ENCODE measurements at places on chromosomes 4 and X. TPM values are rescaled to one million over a fixed set of nuclear protein-coding genes. Genes with fewer than 3 reads are reported as not detected.

DNA sequence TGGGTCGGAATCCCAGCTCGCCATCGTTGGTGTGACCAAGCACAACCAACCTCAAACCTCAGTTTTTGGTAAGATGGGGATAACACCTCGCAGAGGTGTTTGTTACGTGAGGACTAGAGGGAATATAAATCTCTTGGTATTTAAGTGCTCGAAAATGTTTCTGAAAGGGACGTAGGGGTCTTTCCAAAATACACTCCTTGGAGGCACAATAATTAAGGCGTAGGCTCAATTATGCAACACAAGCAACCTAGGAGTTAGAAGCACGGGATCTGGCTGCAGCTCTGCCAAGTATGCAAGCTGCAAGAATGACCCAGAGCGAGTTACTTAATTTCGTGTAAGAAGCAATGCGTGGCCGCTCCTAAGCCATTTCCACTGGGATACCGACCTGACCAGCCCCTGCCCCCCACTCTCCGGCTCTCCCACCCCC is 552 bp downstream of the ADH5 start:
- DNase-seq = peak; percentile 76

DNA sequence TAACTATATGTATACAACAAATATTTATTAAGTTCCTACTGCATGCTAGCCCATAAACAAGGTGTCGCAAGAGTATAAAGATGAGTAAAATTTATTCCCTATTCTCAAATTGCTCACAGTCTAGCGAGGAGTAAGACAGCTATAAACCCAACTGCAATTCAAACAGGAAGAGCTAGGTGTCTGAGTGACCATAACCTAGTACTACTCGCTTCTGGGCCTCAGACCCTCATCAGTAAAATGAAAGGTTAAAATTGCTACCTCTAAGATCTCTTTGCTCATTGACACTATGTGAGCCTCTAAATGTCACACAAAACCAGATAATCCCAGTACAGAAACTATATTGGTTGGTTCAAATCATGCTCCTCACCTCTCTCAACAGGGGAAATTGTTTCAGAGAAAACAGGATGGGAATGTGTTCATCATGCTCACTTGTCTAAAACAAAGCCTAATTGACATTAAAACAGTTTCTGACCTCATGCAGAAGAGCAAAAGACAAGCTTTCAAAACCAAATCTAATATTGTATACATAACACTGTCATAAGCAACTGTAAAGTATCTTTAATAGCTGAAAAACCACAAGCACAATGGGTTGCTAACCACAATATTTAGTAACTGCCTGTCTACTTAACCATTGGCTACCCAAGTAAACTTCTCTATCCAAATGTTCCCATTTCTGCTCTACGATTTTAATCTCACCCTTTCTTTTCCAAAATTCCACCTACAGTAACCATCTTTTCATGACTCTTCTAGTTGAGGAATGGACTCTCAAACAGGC is 264.6 kb upstream of the FMR1 start:
- no peak for DNase-seq

CDX4 gene
- not detected for total RNA-seq

DNA sequence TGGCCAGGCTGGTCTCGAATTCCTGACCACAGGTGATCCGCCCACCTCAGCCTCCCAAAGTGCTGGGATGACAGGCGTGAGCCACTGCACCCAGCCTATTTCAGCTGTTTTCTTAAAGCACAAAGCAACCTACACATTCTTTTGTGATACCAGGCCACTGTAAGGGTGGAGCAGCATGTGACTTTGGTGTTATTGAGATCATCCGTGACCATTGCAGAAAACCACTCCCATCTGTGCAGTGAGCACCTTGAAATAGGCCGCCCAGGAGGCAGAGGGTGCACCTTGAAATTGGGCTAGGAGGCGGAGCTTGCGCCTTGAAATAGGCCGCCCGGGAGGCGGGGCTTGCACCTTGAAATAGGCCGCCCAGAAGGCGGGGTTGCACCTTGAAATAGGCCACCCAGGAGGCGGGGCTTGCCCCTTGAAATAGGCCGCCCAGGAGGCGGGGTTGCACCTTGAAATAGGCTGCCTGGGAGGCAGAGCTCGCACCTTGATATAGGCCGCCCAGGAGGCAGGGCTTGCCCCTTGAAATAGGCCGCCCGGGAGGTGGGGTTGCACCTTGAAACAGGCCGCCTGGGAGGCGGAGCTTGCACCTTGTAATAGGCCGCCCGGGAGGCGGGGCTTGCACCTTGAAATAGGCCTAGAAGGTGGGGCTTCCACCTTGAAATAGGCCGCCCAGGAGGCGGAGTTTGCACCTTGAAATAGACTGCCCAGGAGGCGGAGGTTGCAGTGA is 9.0 kb upstream of the SLC25A6 start:
- DNase-seq = no peak

- no peak for DNase-seq
Observed at GRCh38 chrX:30620980-30621618, 32.1 kb upstream of the GK start.

- no peak for DNase-seq
Observed at GRCh38 chr4:181870326-181870725, 372.9 kb upstream of the TENM3 start.

- DNase-seq = no peak
Observed at GRCh38 chr4:128590034-128590740, 219.3 kb upstream of the JADE1 start.

DNA sequence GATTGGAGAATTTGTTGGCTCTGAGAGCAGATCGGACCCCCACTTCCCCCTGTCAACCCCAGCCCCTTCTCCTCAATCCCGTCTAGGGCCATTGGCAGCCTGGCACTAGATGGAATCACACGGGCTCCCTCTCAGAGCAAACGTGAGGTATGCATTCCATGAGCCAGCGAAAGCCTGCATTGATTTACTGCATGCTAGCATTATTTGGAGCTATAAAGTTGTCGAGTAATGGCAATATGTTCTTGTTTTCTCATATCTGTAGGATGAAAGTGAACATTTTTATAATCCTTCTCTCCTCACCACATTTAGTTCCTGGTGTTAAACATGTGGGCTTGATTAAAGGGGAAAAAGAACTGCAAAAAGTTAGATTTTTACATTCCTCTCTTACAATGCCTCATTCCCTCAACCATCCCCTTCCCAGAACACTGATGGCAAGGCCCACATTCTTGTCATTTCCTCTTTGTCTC is 159.2 kb downstream of the SPRY1 start:
- no peak for DNase-seq

DNA sequence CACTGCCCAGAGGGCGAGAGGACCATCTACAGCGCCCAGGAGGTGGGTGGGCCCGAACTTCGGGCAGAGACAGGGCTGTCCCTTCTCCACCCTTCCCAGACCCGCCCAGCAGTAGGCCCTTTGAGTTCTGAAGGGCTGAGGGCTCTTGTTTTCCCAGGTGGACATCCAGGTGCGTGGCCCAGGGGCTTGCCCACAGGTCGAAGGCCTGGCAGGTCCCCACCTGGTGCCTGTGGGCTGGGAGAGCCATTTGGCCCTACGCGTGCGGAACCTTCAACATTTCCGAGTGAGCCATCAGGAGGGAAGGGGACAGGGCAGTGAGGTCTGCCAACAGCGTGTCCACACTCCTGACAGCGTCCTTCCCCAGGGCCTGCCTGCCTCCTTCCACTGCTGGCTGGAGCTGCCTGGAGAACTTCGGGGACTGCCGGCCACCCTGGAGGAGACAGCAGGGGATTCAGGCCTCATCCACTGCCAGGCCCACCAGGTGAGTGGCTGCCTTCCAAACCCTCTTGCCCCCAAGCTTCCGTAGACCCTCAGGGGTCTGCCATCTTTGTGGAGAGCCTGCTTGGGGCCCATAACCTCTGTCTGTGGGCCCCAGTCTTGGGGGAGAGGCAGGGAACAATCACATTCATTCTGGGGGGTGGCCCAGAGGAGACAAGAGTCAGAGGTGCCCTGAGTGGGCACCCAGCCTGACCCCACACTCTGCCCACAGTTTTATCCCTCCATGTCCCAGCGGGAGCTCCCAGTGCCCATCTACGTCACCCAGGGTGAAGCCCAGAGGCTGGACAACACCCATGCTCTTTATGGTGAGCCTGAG is 6.8 kb downstream of the PLXNB3 start:
- DNase-seq = no peak

- DNase-seq = no peak
Observed at GRCh38 chrX:129698150-129698549, 40.6 kb upstream of the XPNPEP2 start.

MGARP gene
- 0.81 TPM for total RNA-seq

NXF2B gene
- not detected for total RNA-seq

- peak; percentile 30 for DNase-seq
Observed at GRCh38 chr4:89254847-89255246, 52.8 kb downstream of the GPRIN3 start.

DNA sequence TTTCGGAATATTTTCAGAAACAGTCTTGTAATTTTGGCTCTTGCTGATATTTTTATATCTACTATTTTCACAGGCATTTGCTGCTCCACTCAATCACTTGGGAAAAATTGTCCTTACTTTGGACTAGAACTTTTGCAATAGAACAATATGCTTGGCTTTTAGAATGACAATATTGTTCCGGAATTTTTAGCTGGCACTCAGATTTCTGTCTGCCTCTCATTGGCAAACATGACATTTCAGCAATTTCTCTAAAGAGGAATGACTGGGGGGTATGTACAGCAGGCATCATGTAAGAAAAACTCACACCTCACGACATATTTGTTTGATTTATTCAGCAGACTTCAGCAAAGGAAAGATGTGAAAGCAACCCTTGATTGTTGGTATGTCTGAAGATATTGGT is 243.6 kb upstream of the GPRIN3 start:
- no peak for DNase-seq

DNA sequence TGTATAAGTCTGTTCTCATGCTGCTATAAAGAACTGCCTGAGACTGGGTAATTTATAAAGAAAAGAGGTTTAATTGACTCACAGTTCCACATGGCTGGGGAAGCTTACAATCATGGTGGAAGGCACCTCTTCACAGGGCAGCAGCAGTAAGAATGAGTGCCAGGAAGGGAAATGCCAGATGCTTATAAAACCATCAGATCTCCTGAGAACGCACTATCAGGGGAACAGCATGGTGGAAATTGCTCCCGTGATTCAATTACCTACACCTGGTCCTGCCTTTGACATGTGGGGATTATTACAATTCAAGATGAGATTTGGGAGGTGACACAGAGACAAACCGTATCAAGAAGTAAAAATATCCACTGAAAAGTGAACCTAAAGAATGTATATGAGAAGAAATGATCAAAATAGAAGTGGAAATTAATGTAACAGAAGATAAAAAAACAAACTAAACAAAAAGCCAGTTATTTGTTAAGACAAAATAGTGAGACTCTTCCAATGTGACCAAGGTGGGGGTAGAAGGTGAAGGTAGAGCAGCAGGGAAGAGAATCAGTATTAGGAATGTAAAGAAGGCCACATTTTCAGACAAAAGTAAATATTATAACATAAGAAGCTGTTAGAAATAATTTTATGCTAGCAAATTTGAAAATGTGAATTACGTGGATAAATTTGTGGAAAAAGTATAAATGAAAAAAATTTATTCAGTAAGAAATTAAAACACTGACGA is 372.9 kb downstream of the NKX6-1 start:
- no peak for DNase-seq

- DNase-seq = peak; percentile 35
Observed at GRCh38 chr4:105808750-105809041, 86.6 kb upstream of the NPNT start.

- no peak for DNase-seq
Observed at GRCh38 chr4:183303301-183303700, 16.8 kb downstream of the CLDN22 start.

DNA sequence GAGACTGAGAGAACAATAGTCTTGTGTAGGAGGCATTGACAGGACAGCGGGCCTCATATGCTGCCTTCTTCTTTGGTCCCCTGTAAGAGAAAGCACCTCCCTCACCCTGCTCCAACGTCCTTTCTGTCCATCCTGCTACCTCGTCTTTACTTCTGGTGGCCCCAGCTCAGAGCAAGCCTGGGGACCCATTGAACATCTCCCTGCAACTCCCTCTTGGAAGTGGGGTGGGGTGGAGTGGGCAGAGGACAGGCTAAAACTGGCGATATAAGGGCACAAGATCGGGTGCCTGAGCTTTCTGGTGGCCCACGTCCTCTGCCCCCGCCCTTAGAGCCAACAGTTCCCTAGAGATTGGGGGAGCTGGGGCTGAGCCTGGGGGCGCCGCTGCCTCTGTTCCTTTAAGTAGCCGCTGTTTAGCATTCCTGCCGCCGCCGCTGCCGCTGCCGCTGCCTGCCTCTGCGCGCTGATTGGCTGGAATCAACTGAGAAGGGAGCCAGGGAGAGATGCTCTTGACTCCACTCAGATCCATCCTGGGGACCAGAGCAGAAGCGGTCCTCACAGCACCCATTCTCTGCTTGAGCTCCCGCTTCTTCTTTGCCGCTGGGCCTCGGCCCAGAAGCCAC is at the start of gene DLG3:
Gene DLG3 (plus strand): TSS at position 510 of the 620 bp plus-strand sequence. CDS start 367 bp downstream, outside the sequence.
- no peak for DNase-seq

DNA sequence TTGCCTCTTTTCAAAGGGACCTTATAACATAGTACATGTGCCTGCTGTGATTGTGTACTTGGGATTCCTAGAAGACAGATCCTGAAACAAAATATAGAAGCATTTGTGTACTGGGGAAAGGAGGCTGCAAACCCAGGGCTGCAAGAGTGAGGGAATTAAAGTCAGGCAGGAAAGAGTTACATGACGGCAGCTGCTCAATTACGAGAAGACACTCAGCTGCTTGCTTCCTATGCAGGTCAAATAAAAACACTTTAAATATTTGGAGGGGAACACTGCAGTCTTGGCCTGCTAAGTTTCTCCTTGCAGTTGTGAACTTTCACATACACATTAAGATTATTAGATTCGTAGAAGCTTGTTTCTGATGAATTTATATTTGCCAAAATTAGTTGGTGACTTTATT is 191.9 kb upstream of the CXCL13 start:
- no peak for DNase-seq

- no peak for DNase-seq
Observed at GRCh38 chr4:124209626-124210025, 502.9 kb downstream of the ANKRD50 start.

DNA sequence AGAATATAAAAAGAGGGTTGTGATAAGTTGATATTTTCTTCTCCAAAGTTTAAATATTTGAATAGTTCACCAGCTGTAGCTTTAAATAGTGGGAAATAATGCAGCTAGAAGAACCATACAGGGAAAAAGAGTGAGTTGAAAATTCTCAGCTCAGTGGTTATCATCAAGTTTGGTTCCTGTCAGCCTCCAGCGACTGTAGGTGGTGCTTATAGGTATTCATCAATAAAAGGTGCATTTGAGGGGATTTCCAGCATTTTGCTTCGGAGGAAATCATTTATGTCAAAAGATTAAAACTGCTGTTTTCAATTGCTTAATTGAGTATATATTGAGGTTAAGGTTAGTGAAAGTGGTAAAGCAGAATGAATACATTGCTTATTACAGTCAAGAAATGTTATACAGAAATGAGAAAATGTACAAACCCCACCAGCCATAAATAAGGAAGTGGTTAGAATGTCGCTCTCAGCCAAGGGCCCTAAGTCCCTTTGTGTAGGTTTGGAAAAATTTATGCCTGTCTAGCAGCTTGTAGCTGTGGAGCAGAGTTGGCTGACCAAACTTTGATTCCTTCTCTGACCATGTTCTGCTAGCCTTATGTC is 532.9 kb upstream of the FTHL17 start:
- DNase-seq = no peak

PABPC1L2B gene
- total RNA-seq = not detected

- no peak for DNase-seq
Observed at GRCh38 chrX:39725114-39725513, 372.6 kb downstream of the BCOR start.

- no peak for DNase-seq
Observed at GRCh38 chr4:76782837-76783236, 115.1 kb downstream of the SOWAHB start.
